ENCODE measurements at places on chromosomes 6 and 20.

- no peak for DNase-seq
Measured at GRCh38 chr6:96465321-96465903, 56.2 kb upstream of the UFL1 start.

DNA sequence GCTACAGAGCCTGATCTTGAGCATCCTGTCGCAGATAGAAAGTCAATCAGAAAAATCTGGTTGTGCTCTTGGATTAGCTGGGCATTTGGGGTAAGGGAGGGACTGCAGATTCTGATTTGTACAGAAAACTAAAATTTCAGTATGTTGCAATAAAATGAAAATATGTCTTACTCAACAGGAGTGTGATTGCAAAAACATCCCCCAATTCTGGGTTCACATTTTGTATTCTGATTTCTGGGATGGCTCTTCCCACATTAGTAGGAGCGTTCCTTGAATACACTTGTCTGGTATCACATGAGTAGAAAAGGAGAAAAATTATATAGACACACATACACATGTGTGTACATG, 40.5 kb downstream of the PANK2 start:
- DNase-seq: no peak

DNA sequence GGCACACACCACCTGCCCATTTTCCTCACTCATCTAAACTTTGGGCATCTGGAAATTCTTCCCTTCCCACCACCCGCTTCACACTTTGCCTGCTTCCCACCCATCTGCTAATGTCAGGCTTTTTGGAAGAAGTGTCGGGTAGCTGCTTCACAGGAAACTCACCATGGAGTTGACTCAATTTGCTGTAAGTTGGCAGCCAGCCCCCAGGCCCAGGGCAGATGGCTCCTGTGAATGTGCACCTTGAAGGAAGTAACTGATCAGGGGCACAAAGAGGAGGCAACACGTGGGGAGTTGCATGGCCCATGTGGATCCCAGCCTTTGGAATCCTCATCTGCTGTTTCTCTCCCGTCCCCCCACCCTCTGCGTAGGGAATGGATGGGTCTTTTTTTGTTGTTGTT, 87.3 kb downstream of the PPP1R14C start:
- DNase-seq: no peak

GRCh38 chr6:33073431-33073871, at the start of gene HLA-DPA1:
Gene HLA-DPA1, minus strand, starts transcription at chr6:33073649.
- DNase-seq: no peak

DNA sequence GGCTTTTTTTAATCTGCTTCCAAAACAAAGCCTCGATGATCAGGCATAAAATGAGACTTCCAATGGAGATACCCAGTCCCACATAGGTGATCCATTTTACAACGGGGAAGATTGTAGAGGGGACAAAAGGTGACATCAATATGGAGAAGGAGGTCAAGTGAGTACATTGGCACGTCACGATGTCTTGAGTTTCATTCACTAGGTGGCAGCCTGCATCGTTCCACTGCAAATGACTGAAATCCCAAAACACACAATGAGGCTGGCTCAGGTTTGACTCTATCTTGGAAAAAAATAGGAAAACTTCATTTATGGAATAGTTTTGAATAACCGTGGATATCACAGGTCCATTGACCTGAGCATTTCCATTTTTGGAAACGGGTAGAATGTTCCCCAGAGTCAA, 32.5 kb downstream of the ADGRF1 start:
- no peak for DNase-seq

GRCh38 chr6:125227244-125227643, 73.7 kb downstream of the TPD52L1 start:
- no peak for DNase-seq

DNA sequence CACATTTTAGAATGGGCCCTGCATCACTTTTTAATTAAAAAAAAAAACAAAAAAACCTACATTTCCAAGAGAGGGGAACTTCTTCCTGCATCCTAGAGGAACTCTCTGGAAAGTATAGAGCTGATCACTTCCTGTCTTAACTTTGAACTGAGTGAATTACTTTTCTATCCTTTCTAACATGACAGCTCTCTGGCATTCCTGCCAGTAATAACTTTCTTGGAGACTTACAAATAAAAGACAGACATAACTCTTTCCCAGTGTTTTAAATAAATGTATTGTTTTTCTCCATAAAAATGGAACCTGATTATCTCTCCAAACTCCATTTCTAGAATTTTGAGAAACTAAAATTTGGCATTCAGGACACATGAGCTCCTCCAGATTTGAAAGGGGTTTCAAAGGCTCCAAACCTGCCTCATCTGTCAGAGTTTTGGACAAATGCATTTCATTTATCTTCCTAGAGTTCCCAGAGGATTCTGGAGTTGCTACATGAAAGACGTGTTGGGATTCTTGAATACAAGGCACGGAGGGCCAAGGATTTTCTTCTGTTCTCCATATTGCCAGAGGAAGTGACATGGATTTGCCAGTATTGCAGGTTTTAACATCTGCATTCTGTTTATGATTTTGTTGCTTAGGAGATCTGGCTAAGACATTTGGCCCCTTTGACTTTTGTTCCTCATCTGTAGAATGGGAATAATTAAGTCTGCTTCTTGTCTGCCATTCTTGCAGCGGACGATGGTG, 2.0 kb upstream of the SMOC2 start:
- no peak for DNase-seq

DNA sequence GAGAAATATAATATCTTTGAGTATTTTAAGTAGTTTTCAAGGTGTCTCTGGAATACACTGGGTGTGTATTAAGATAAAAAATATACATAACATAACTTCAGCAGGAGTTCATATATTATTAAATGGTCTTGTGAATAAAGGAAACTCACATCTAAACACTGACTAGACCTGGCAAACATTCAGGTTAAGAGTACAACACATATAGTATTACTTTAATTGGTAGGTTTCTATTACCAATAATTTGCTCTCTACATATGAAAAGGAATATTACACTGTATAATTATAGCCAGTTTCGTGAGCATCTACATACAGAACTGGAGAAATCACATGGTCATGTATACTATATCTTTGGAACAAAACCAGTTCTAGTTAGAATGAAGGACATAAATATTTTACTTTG, 8.7 kb downstream of the NCOA5 start:
- DNase-seq: no peak

- DNase-seq: no peak
Measured at GRCh38 chr6:147262946-147263345, 58.7 kb downstream of the STXBP5 start.

DNA sequence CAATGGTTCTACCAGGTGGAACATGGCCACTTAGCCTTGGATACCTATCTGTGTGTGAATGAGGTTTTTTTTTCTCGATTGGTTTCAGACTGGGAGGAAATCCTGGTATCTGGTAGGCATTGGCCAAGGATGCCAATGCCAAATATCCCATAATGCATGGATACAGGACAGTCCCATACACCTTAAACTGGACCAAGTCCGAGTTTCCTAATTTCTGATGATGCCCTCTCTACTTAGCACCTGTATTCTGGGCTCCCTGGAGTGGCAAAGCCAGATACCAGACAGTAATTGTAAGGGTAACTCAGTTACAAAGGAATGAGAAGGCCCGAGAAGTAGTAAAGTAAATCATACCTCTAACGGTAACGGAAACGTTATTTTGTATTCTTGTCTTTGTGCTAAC, 17.9 kb downstream of the SNX5 start:
- DNase-seq: no peak

- no peak for DNase-seq
Measured at GRCh38 chr20:1813674-1814635, 81.3 kb upstream of the SIRPA start.

GRCh38 chr6:31691078-31691463, 10.2 kb upstream of the LY6G5C start:
- DNase-seq: no peak

Data from amniotic stem cell (primary cell).